ENCODE measurements at places on chromosomes 12 and 14.
A peak's percentile ranks its signal among the peaks of the same experiment; 100 is the strongest.

GRCh38 chr12:71565535-71565934 is 98.1 kb downstream of the ZFC3H1 start:
- no peaks in the 10 kb centered on the region for H3K4me1 ChIP-seq
- H3K27ac ChIP-seq: no peak overlapping the region
- H3K36me3 ChIP-seq: no peaks in the 10 kb centered on the region
- H3K4me3 ChIP-seq: no peak overlapping the region
- no peak for DNase-seq

GRCh38 chr14:89012282-89013097 is 188.0 kb downstream of the TTC8 start:
- no peaks in the 10 kb centered on the region for H3K4me1 ChIP-seq
- no peaks in the 10 kb centered on the region for H3K36me3 ChIP-seq
- peaks cover 29% of the 10 kb centered on the region for H3K27me3 ChIP-seq
- H3K27ac ChIP-seq: no peak overlapping the region

GRCh38 chr14:106380740-106381139 is 854.4 kb downstream of the TMEM121 start:
- H3K27me3 ChIP-seq: peaks cover 27% of the 10 kb centered on the region
- no peak overlapping the region for H3K27ac ChIP-seq
- no peak overlapping the region for H3K4me3 ChIP-seq
- DNase-seq: no peak
- H3K36me3 ChIP-seq: no peaks in the 10 kb centered on the region
- H3K4me1 ChIP-seq: peaks cover 4% of the 10 kb centered on the region

DNA sequence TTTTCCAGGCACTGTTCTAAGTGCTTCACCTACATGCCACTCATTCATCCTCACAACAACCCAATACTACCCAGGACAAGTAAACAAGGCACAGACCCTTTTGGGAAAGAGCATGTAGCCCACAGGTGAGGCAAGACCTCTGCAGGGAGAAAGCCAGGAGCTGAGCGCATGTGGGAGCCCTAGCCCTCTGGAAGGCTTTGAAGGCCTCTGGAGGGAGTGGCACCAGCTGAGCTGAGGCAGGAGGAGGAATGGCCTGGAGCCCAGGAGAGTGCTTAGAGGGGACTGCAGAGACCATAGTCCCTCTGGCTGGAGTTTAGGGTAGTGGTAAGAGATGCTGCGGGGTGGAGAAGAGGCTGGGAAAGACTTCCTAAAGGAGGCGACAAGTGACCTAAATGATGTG is 516.5 kb downstream of the FUT8 start:
- H3K36me3 ChIP-seq: peaks cover 3% of the 10 kb centered on the region
- H3K27ac ChIP-seq: peak overlapping the region; percentile 91
- no peak for DNase-seq
- H3K4me1 ChIP-seq: peaks cover 49% of the 10 kb centered on the region
- peak overlapping the region; percentile 85 for H3K4me3 ChIP-seq

DNA sequence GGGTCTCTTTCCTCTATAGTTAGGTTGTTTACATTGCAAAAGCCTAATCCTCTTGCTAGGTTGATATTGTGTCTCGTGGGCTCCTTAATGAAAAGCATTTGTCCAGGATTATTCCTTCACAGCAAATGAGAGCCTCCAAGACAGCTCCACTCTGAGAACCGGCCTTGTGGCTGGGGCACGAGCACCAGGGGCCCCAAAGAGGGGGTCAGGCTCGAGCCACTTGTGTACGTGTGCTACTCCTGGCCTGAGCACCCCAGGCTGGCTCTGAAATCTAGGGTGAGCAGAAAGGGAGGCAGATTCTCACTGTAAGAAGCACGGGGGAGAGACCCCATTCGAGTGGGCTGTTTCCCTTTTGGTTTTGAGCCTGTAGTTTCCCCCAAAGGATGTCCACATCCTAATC is 45.0 kb upstream of the FZD10 start:
- peaks cover 4% of the 10 kb centered on the region for H3K36me3 ChIP-seq
- no peak overlapping the region for H3K27ac ChIP-seq
- no peak for DNase-seq
- no peaks in the 10 kb centered on the region for H3K27me3 ChIP-seq
- no peaks in the 10 kb centered on the region for H3K4me1 ChIP-seq

- DNase-seq: no peak
- H3K4me3 ChIP-seq: no peak overlapping the region
- H3K27ac ChIP-seq: no peak overlapping the region
- peaks cover 8% of the 10 kb centered on the region for H3K4me1 ChIP-seq
These were observed 21.1 kb upstream of the VWF start for GRCh38 chr12:6145564-6145963.

DNA sequence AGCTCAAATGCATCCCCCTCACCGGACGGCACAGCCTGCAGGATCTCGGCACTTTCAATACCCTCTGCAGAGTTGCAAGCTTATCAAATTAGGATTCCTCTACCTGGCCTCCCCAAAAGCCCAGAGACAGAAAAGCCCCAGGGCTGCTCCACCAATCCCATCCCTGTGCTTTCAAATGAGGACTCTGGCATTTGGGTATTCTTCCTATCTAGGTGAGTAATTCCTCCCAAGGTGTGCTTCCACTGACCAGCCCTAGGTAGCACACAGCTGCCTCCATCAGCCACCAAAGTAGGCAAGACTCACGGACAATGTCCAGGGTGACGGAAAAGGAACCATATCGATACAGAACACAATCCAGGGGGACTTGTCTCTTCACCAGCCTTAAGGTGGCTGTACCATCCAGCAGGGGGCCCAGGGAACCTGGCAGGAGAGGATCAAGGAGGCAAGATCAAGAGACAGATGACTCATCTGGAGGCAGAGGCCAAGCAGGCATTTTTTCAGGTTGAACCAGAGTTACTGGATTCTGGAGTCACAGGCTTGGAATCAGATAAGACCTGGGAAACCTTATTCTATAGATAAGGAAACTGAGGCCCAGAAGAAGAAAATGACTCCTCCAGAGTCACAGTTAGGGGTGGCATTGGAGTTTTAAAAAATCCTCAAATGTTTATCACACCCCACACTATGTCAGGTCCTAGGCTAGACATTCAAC is 9.9 kb downstream of the PMEL start:
- H3K4me1 ChIP-seq: peaks cover 10% of the 10 kb centered on the region
- no peak for DNase-seq
- no peaks in the 10 kb centered on the region for H3K27me3 ChIP-seq
- no peak overlapping the region for H3K4me3 ChIP-seq

DNA sequence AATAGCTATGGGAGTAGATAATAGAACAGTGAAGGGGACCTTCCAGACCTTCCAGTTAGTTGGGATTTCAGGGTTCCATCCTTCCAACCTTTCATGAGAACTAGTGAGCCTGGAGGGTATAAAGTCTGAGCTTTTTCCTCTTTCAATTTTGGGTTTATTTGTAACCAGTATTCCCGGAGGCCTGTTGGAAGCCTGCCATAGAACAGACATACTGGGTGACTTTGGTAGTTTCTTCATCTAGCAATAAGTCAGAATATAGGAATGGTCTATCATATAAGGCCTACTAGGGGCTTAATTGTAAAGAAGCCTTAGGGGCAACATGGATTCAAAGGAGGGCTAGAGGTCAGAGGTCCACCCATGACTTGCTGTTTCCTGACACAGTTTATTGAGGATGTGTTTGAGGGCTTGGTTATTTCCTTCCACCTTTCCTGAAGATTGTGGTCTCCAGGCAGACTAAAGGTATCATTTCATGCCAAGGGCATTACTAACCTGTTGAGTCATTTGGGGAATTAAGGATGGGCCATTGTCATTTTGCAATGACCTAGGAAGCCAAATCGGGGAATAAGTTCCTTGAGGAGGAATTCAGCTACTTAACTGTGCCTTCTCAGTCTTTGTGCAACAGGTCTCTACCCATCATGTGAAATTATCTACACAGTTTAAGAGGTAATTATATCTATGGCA is 410.3 kb downstream of the SLC6A15 start:
- no peak for DNase-seq
- no peak overlapping the region for H3K4me3 ChIP-seq
- H3K27me3 ChIP-seq: no peaks in the 10 kb centered on the region

DNA sequence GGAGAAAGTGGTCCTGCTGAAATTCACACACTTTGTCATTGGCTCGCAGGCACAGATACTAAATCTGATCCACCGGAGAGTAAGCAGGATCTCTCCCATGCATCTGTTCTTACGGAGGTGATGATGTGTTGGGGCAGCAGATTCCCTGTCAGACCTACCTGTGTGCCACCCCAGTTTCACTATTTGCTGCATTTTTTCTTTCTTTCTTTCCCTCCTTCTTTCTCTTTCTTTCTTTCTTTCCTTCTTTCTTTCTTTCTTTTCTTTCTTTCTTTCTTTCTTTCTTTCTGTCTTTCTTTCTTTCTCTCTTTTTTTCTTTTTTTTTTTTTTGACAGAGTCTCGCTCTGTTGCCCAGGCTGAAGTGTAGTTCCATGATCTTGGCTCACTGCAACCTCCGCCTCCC is 37.4 kb downstream of the WSCD2 start:
- no peak overlapping the region for H3K27ac ChIP-seq
- no peak for DNase-seq
- peaks cover 41% of the 10 kb centered on the region for H3K27me3 ChIP-seq
- H3K4me1 ChIP-seq: no peaks in the 10 kb centered on the region
- no peak overlapping the region for H3K4me3 ChIP-seq

GRCh38 chr14:92516966-92517506 is 3.5 kb downstream of the RIN3 start:
- peaks cover 8% of the 10 kb centered on the region for H3K36me3 ChIP-seq
- H3K27me3 ChIP-seq: no peaks in the 10 kb centered on the region
- peak overlapping the region; percentile 99 for H3K27ac ChIP-seq
- no peak for DNase-seq

GRCh38 chr12:46686267-46686942 is 139.4 kb downstream of the SLC38A4 start:
- DNase-seq: no peak
- no peaks in the 10 kb centered on the region for H3K4me1 ChIP-seq
- H3K27ac ChIP-seq: no peak overlapping the region
- no peak overlapping the region for H3K4me3 ChIP-seq

GRCh38 chr12:52217223-52217622 is 15.8 kb upstream of the KRT7 start:
- H3K27me3 ChIP-seq: peaks cover 51% of the 10 kb centered on the region
- no peak overlapping the region for H3K4me3 ChIP-seq
- H3K27ac ChIP-seq: no peak overlapping the region
- no peaks in the 10 kb centered on the region for H3K4me1 ChIP-seq
- DNase-seq: no peak
- H3K36me3 ChIP-seq: no peaks in the 10 kb centered on the region

GRCh38 chr12:101782273-101782731 is 43.0 kb upstream of the SYCP3 start:
- H3K27me3 ChIP-seq: no peaks in the 10 kb centered on the region
- no peak overlapping the region for H3K4me3 ChIP-seq
- H3K4me1 ChIP-seq: peaks cover 8% of the 10 kb centered on the region

GRCh38 chr14:67513631-67514108 is 19.4 kb upstream of the PLEKHH1 start:
- peak overlapping the region; percentile 96 for H3K27ac ChIP-seq
- no peaks in the 10 kb centered on the region for H3K27me3 ChIP-seq
- H3K4me3 ChIP-seq: peak overlapping the region; percentile 94
- DNase-seq: no peak

DNA sequence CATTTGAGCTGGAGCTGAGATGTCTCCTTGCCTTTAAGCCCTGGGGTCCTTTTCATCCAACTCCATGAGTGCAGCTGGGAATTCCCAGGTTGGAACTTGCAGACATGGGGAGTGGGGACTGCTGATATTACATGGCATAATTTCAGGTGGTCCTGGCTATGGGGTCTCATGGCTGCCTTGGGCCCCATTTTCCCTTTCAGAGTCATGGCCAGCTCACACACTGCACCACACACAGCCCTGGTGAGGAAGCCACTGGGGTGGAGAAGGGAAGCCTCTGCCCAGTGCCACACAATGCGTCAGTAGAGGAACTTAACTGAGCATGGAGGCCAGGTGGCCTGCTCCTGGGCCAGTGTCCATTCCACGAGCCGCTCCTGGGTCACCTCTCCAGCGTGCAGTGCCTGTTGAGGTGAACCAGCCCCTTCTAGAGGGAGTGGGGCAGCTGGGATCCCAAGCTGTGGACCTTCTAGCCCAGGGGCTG is 17.3 kb upstream of the KRT86 start:
- H3K27me3 ChIP-seq: peaks cover 88% of the 10 kb centered on the region
- H3K27ac ChIP-seq: no peak overlapping the region
- H3K36me3 ChIP-seq: no peaks in the 10 kb centered on the region
- no peak overlapping the region for H3K4me3 ChIP-seq

DNA sequence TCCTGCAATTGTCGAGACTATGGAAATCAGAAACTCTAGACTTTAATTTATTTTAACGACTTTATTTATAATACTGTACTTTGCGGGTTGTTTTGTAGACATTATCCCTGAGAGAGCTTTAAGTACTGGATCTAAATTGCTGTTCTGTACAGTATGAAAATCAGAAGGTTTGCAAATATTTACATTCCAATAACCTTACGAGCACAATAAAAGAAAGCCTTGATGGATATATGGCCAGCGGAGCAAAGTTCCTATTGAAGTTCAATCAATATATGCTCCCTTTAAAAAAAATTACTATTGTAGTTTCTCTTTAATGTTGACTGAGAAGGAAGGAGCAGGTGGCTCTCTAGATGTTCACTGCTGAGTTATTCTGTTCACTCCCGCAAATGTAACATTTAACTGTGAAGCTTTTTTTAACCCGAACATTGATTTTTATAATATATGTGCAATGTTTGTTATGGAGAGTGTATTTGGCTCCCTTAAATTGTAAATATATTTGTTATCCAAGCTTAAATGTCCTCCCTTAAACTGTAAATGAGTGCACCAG is 235.3 kb downstream of the PLCZ1 start:
- H3K27ac ChIP-seq: no peak overlapping the region
- H3K27me3 ChIP-seq: no peaks in the 10 kb centered on the region
- no peak for DNase-seq
- H3K4me3 ChIP-seq: no peak overlapping the region
- no peaks in the 10 kb centered on the region for H3K4me1 ChIP-seq

- H3K27ac ChIP-seq: no peak overlapping the region
- no peak for DNase-seq
- no peaks in the 10 kb centered on the region for H3K4me1 ChIP-seq
- no peak overlapping the region for H3K4me3 ChIP-seq
- no peaks in the 10 kb centered on the region for H3K36me3 ChIP-seq
- H3K27me3 ChIP-seq: no peaks in the 10 kb centered on the region
These were observed 19.4 kb downstream of the PPP1R36 start for GRCh38 chr14:64569138-64569631.

DNA sequence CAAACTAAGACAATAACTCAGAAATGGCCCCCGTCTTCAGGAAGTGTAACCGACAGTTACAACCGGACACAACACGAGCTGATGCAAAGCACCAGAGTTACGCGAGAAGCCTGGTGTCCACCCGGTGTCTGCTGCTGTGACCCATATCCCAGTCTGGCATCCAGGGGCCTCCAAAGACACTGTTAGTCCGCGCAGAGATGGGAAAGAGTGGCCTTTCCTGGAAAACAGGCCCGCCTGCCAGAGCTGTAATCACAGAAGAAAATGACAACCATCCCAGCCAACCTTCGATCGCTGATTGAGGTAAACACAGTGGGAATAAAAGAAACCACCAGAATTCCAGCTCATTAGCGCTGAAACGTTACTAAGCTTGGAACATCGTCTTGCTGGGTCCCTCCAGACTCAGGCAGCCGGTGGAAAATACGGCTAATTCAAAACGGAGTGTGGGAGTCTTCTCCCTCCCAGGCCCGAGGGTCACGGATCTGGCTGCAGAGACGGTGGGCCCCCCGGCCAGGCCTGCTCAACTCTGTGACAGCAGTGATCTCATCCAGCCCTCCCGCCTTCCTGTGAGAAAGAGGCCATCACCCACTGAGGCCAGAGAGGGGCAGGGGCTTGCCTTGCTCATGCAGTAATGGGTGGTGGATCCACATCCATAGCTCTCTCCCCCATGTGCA is 273.9 kb upstream of the RTL1 start:
- DNase-seq: no peak
- H3K27me3 ChIP-seq: peaks cover 13% of the 10 kb centered on the region
- H3K27ac ChIP-seq: no peak overlapping the region
- H3K36me3 ChIP-seq: no peaks in the 10 kb centered on the region
- no peak overlapping the region for H3K4me3 ChIP-seq

All from effector memory CD8-positive, alpha-beta T cell (primary cell).